Activated CD8-positive, alpha-beta memory T cell treated with anti-CD3 and anti-CD28 coated beads for 48 hours (primary cell): ENCODE measurements at places on chromosomes 2 and 18.

DNA sequence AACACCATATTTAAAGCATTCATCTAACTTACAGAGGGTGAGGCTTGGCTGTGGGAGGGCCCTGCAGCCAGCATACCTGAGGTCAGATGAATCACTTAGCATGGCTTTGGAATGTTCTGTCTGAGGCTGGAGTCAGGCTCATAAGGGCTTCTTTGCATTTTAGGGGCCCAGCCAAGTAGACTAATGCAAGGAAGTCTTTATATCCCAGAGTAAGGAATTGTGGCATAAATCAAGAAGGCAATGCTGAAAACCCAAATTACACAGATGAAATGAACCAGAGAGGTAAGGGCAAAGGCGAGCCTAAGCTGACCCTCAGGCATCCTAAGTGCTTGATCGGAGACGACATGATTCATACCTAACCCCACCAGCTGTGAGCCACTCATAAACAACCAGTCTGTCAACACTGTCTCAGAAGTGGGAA, 383.6 kb downstream of the DCC start:
- DNase-seq = no peak

- no peak for DNase-seq
Observed at GRCh38 chr2:5479265-5479928, 212.8 kb upstream of the SOX11 start.

DNA sequence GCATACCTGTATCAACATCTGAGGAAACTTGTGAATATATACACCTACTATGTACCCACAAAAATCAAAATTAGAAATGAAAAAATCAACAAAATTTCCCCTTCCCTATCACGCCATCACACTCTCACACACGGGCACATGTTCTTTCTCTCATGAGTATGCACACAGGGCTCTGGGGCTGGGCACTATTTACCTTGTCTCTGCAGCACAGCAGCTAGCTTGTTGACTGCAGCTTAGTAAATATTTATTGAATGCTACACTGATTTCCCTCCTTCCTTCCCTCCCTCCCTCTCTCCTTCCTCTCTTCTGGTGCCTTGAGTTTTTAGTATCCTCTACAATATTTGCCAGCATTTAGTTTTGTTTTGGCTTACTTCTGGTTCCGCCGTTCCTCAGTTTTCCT, 182.7 kb upstream of the LHCGR start:
- no peak for DNase-seq

DNA sequence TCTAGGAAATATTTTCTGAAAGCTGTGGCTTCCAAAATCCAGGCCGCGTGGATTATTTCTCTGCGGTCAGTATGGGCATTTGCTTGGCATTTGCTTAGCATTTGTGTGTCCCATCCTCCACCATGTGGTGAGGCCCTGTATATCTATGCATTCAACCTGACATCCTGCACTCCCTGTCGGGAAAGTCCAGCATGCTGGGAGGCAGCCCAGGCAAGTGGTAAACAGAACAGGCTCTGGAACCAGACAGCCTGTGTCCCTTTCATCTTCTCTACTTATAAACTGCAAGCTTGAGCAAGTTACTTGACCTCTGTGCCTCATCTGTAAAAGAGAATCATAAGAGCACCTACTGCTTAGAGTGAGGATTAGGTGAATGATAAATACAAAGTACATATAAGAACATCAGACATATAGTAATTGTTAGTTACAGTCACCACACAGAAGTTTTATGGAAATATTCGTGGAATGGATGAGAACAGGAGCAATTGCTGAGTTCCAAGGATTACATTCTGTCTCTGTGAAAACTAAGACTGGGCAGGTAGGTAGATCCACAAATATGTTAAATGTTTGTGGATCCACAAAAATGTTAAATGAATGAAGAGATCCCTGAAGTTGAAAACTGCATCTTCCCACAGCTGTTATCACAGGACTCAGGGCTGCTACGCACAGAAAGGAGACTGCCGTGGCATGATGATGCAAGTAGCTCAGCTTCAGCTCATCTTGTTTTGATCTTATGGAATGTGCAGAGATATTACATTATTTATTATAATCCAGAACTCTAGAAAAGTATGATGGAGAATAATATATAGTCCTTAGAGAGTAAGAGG, 317.0 kb upstream of the MMADHC start:
- DNase-seq = no peak

GRCh38 chr2:29495068-29495467, 379.9 kb downstream of the CLIP4 start:
- DNase-seq = no peak

DNA sequence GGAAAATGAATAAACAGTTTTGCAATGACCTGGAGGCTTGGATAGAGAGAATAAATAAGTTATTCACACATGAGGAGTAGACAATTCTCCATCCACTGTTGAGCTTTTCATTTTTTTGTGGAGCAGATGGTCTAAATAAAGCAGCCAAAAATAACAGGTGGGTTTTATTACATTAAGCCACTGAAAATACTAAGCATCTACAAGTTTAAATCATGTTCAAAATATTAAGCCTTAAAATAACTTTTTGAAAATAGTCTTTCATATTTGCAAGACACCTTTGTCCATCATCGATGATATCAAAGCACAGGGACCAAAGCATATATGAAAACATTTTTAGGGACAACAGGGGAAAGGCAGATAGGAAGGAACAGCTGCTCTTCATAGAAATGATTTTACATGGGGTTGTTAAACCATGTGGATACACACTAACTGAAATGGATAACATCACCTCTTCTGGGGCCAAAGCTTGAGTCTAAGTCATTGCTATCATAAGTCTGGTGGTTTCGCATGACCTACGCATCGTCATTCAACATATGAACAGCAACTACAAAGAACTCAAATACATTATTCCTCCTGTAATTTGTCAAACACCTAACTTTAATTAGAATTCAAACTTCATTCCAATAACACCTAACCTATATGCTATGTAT, 197.6 kb upstream of the CHST9 start:
- no peak for DNase-seq

DNA sequence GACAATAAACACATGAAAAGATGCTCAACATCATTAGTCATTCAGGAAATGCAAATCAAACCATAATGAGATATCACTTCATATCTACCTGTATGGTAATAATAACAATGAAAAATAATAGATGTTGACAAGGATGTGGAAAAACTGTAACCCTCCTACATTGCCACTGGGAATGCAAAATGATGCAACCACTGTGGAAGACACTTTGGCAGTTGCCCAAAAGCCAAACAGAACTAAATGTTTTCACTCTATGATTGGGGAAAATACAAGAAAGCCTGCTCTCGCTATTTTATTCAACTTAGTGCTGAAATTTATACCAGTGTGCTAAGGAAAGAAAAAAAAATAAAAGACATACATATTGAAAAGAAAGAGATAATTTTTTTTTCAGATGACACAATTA, 934.5 kb downstream of the CNTNAP5 start:
- DNase-seq = no peak

DNA sequence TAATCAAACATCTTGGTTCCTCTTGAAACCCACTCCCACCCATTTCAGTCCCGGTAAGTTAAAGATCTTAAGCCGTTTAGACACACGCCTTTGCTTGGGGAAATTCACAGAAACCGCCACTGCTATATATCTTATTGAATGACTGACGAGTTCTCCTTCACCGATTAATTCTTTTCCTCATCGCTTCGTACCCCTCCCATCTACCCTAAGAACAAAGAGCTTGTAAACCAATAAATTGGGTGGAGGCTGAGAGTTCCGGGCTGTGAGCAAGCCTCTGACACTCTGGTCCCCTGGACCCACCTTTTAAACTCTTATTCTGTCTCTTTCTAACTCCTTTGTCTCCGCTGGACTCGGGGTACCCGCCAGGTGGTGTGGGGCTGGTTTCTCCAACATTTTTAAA, 30.6 kb downstream of the TMEM131 start:
- DNase-seq = no peak

DNA sequence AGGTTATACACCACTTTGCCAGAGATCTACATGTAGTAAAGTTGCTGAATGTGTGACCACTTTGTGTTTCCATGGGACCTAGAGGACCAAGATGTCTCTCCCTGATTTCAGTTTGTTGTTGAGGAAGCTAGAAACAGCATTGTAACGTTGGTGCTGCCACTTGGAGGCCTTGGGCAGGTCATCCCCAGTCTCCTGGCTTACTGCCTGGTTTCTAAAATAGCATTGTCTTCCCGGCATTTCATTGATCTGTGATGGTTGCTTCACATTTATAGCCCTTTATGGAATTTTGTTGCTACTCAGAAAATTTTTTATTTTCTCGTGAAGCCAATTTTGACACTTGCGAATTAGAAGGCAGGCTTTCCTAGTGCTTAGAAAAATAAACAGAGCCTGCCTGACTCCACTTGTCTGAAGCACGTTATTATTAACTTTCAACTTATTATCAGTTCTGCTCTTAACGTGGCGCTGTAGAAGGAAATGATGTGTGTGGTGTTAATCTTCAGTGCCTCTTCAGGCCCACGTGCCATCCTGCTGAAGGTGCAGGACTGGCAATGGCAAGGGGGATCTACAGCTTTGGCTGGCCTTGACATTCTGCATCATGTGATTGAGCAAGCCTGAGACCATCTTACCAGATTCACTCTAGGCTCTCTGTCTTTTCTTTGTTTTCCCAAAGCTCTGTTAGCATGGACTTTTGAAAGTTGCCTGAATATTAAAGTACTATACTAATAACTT, 59.9 kb downstream of the INPP4A start:
- DNase-seq = no peak

DNA sequence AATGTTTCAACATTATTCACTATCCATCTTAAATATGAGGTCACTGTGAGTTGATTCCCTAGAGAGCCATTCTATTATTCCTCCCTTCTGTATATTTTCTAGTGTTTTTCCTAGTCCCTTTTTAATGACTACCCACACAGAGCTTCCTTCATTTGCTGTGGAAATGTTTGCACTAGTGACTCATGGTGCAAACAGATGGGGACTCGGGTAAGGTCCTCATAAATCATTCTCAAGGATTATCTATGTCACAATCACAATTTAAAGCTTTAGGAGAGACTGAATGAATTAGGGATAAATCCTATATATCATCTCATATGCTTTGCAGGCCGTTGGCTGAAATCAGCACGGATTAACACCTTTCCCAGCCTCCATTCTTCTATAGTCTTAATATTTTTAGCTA, 159.6 kb downstream of the DCC start:
- DNase-seq = no peak

GRCh38 chr2:197138506-197138905, 172.1 kb downstream of the ANKRD44 start:
- DNase-seq = no peak

DNA sequence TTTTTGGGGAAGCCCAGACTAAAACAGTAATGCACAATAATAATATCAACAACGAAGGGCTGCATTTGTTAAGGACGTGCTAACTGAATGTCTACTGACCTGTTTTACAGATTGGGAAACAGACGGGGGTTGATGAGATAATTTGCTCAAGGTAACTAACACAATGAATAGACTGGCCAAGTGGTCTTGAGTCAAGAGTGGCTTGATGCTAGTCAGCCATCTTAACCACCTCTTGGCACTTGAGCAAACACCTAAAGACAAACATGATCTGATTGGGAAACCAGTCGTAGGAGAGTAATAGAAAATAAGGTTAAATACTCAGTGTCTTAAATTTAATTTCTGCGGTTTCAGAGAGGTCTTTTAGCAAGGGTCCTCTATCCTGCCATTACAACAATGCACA, 14.2 kb downstream of the RHBDD1 start:
- DNase-seq = no peak

GRCh38 chr2:69214898-69215297, 172.1 kb downstream of the GFPT1 start:
- no peak for DNase-seq

- DNase-seq = no peak
Observed at GRCh38 chr2:100747551-100747950, 72.4 kb upstream of the NPAS2 start.

GRCh38 chr18:45667056-45667736, 51.9 kb downstream of the SLC14A2 start:
- DNase-seq = no peak

- DNase-seq = no peak
Observed at GRCh38 chr18:31039426-31039825, 3.1 kb downstream of the DSC3 start.

- DNase-seq = no peak
Observed at GRCh38 chr2:70396612-70397011, 94.7 kb upstream of the FAM136A start.

GRCh38 chr18:7577706-7578105, 10.6 kb downstream of the PTPRM start:
- DNase-seq = no peak

GRCh38 chr2:62197925-62198633, 2.2 kb downstream of the B3GNT2 start:
- no peak for DNase-seq

DNA sequence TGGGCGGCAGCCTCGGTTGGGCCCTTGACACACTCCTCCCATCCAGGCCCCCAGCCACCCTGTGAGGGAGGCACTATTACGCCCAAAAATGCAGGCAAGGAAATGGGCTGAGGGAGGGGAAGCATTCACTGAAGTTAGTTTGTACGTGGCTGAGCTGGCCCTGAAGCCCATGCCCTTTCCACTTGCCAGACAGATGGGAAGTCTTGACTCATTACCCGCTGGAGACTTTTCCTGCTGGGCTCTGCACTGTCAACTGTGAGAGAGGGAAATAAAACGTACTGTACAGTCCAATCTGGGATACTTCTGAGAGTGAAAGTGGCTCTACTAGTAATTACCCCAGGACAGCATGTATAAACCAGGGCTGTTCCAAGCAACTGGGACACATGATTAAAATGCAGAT, 125.9 kb downstream of the MSH2 start:
- no peak for DNase-seq

- DNase-seq = no peak
Observed at GRCh38 chr2:118102433-118103082, 14.3 kb downstream of the INSIG2 start.

DNA sequence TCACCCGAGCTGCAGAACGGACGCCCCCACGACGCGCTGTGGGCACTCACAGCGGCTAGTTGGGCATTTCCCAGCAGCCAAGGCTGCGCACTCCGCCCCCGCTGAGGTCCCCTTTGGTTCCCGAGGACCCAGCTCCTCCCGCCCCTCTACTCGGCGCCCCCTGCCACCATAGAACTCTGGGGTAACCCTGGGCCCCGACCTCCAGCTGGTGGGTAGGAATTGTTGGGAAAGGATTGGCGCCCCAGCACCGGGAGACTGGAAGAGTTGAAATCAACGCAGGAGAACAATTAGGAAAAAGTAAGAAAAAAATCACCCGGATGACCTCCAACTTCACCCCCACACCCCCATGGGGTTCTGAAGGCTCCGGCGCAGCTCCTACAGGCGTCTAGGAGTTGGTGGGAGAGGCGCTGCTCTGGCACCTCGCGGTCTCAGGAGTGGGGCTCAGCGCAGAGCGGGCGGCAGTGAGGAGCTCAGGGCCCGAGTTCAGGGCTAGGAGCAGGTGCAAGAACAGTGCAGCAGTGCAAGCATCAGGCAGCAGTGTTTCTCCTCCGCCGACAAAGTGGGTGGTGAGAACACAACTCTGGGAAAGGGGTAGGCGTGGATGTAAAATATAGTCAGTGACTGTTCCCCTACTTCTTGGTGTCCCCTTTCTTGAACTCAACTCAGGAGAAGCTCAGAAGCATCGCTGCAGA, 14.0 kb downstream of the POU3F3 start:
- no peak for DNase-seq

DNA sequence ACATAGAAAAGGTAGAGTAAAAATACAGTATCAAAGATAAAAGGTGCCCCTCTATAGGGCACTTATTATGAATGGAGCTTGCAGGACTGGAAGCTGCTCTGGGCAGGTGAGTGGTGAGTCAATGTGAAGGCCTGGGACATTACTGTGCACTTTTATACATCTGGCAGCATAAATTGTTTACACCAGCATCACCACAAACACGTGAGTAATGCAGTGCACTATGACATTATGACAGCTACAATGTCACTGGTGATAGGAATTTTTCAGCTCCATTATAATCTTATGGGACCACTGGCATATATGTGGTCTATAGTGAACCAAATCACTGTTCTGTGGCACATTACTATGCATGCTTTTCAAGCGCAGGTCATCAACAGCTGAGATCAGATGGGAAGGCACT, 48.1 kb downstream of the TPGS2 start:
- no peak for DNase-seq
